ENCODE measurements at places on chromosomes 5 and 9.
A peak's percentile ranks its signal among the peaks of the same experiment; 100 is the strongest.

DNA sequence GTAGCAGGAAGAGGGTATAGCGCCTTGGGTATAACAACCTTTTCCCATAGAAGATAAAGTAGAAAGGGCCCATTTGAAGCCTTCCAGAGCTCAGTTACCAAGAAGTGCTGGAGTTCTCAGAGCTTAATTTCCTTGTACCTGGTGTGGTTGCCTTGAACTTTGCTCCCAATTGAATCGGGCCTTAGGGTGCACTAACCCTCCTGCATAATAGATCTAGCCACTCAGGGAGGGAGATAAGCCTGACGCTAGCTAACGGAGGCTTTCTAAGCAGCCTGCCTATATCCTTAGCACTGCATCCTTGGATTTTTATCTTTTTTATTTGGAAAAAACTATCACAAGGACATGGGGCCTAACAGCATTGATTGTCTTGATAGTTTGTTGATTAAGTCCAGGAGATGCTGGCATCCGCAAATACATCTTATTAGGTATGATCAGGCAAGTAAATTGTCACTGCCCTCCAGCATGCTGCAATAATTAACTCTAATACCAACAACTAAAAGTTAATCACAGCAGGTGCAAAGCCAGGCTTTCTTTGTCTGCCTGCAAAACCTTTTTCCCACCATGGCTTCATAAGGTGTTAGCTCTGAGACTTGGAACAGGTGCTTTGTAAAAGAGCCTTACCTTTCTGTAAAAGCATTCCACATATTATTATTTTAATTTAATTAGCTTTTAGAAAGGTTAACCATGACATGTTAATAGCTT is 199.4 kb downstream of the SREK1 start:
- DNase-seq, result no peak

GRCh38 chr5:115573133-115573532 is 28.6 kb upstream of the FEM1C start:
- peak; percentile 25 for DNase-seq

GRCh38 chr5:144183254-144183889 is 12.7 kb downstream of the KCTD16 start:
- DNase-seq, result peak; percentile 54

DNA sequence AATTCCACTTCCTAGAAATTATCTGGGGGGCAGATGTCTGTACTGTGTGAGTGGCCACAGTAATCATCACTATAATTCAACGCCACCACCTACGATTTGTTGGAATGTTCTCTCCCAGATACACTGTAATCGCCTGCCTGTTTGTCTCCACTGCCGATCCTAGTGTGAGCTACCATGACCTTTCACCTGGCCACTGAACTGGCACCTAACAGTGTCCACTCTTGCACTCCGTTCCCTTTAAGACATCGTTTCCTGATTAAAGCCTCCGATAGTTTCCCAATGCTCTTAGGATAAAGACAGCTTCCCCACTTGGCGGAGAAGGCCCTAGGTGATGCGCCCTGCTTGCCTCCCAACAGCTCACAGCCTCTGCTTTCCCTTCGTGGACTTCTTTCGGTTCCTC is 4.0 kb downstream of the PHYKPL start:
- DNase-seq, result no peak

DNA sequence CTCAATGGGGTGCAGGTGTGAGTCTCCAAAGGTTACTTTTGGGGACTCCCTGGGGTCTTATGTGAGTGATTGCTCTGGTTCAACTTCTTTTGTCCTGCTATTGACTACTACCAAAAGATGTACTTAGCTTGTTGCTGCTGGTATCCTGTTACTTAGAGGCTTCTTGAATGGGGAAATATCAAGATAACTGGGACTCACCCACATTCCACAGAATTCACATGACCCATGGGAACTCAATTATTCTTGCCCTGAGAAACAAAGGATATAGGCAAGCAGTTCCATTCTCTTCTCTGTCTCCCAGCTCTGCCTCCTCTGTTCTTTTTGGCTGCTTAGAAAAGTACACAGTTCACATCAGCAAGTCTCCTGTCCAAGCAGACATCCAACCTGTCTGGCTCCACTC is 105.9 kb downstream of the UNC13B start:
- DNase-seq, result peak; percentile 12

GRCh38 chr5:158058208-158059120 is 199.5 kb upstream of the CLINT1 start:
- DNase-seq, result peak; percentile 71

DNA sequence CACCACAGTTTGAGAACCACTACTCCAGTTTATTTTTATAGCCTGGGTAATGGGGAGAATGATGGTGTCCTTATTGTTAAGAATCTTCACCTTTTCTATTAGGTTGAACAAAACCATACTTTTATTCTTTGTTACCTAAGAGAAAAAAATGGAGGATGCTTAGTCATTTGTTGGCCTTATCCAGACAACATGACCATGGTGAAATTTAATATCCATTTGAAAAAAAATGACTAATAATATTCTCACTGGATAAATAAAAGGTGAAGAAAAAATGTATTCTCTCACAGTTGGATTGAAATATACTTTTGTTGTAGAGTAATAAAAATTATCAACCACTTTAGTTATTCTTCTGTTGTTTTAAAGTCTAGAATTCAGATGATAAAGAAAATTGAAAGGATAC is 5.8 kb upstream of the CCNH start:
- DNase-seq, result peak; percentile 85

DNA sequence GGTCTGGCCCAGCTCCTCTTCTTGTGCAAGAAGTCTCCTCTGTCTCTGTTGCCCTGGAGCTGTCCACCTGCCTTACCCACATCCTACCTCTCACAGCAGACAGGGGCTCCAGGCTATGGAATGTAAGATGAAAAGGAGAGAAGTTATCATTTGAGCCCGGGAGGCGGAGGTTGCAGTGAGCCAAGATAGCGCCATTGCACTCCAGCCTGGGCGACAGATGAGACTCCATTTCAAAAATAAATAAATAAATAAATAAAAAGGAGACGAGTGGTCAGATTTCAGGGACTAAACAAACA is 37.5 kb upstream of the DENND4C start:
- peak; percentile 15 for DNase-seq
